IPS DF 6.9 (cell line): ENCODE measurements at places on chromosomes 7 and 10.

DNA sequence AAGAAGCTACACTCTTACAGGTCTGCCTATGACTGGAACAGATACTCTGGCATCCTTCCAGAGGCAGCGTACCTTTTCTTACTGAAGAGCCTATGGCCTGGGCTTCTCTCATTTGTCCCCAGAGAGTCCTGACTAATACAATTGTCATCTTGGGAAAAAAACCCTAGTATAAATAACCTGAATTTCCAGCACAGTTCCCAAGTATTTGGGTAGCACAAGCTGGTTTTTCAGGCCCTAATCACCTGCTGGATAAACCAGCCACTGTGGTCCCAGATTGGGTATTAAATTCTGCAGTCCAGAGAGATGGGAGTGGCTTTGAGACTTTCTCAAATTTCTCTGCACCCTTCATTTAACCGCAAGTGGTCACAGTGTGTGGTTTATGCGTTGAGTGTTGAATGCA lies 186.8 kb upstream of the NEBL start:
- DNase-seq, result no peak

DNA sequence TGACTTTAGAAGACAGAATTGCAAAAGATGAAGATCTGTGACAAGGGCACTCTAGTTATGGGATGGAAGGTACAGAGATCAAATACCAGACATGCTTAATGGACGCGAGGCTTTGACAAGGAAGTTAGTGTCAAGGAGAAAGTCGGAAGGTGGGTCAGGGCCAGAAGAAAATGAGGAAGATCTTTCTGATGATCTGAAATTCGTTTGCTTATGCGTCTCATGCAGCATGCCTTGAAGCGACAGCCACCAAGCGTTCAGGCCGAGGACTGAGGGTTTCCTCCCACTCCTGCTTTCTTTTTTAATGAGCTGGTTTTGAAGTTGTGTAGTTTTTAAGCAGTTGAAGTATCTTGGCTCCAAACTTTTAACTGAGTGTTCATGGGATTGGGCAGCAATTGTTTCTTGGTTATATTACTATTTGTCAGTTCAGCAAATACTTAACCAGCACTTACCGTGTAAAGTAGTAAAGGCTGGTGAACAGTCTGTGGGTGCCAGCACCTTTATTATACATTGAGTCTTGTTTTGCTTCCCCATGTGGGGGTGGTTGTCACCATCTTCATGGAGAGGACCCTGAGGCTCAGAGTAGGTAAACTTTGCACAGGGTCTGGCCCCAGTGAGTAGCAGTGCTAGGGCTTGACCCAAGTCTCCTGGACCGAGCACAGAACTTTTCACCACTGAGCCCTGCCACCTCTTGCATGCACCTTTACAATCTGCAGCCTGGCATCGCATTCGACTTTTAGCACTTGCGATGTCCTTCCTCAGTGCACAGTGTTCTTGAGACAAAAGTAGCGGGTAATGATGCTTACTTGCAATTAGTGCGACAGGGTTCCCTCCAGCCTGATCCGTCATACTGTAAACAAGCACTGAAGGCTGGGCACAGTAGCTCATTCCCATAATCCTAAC lies 14.3 kb upstream of the BHLHA15 start:
- DNase-seq, result no peak

- DNase-seq, result no peak
These were observed 96.6 kb upstream of the GPR26 start for GRCh38 chr10:123569436-123570035.

DNA sequence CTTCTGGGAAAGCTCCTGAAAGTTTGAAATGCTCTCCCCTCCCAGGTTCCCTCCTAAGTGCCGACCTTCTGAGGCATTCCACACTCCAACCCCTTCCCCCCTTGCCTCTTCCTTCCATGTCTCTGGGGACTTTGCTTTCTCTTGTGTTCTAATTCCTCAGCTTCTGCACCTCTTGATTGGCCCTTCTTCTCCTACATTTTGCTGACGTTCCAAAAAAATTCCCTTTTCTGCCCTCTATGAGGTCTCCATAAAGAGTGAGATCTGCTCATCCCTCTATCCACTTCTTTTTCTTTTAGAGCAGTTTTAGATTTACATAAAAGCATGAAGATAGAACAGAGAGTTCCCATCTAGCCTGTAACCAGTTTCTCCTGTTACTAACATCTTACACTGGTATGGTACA lies 22.3 kb downstream of the FOXI2 start:
- no peak for DNase-seq

DNA sequence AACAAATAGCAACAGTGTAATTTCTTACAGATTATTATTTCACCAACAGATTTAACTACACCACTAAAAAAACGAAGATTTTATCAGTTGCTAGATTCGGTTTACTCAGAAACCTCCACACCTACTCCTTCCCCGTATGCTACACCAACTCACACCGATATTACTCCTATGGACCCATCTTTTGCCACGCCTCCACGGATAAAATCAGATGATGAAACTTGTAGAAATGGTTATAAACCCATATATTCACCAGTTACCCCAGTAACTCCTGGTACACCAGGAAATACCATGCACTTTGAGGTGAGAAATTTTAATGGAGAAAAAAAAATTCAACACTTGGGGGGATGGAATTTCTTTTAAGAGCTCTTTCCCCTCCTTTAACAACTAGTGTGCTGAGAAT lies 92.5 kb downstream of the KMT2E start:
- DNase-seq, result no peak

DNA sequence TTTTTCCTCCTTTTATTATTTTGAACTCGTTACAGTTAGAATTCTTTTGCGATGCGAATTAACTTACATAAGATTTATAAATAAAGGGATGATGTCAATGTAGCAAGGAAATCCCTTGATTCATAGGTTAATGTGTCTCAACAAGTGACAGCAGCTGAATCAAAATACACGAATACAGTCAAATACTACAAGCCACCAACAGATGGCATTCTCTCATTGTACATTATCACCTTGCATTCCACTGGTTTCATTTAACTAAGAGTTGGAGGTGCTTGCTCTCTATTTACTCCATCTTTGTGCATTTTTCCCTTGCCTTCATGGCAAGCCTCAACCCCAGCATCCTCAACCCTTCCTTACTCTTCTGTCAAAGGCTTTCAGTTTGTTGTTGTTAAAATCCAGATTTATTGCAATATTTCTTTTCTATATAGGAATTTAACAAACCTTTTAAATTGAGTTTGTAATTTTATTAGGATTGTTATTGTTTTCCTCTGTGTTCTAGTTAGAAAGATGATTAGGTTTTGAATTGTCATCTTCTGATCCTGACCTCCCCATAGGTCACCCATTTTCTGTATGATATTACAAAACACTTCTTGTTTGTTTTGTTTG lies 78.3 kb downstream of the SLC25A40 start:
- DNase-seq, result peak; percentile 31

- no peak for DNase-seq
These were observed 186.0 kb upstream of the AKR1E2 start for GRCh38 chr10:4639960-4640359.

- no peak for DNase-seq
These were observed 15.0 kb downstream of the RPA3 start for GRCh38 chr7:7703427-7703826.

- no peak for DNase-seq
These were observed 194.3 kb downstream of the SORCS3 start for GRCh38 chr10:104835422-104835821.

DNA sequence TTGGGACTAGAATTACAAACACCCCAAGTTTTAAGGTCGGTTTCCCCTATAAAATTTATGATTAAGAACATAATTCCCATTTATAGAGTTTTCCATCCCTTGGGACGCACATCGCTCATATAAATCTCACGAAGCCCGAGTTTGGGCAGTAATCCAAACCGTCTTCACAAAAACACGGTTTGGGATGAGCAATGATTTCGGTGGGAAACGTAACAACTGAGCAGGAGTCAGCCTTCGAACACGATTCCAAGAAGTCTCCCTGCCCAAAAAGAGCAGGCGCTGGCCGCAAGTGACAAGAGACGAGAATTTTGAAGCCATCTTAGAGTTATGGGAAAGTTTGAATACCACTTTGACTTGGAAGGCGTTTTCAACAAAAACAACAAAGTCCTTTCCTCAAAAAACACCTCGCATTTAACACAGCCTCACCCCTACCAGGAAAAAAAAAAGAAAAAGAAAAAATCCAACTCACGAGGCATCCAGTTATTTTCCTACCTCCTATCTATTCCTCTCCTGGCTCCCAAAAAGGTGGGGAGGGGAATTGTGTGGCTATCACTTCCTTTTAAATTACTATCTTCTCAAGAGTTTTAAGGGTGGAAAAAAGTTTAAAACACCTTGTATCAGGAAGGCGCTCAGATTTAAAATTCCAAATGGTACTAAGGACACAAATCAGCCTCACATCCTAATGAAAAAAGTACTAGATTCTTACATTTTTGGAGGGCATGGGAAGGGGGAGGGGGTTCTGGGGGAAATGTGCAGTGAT lies 1.6 kb downstream of the SEPHS1 start:
- no peak for DNase-seq

- DNase-seq, result no peak
These were observed 213.5 kb upstream of the ZNF32 start for GRCh38 chr10:43861966-43862751.

- no peak for DNase-seq
These were observed 105.4 kb downstream of the ITIH5 start for GRCh38 chr10:7561216-7561893.

DNA sequence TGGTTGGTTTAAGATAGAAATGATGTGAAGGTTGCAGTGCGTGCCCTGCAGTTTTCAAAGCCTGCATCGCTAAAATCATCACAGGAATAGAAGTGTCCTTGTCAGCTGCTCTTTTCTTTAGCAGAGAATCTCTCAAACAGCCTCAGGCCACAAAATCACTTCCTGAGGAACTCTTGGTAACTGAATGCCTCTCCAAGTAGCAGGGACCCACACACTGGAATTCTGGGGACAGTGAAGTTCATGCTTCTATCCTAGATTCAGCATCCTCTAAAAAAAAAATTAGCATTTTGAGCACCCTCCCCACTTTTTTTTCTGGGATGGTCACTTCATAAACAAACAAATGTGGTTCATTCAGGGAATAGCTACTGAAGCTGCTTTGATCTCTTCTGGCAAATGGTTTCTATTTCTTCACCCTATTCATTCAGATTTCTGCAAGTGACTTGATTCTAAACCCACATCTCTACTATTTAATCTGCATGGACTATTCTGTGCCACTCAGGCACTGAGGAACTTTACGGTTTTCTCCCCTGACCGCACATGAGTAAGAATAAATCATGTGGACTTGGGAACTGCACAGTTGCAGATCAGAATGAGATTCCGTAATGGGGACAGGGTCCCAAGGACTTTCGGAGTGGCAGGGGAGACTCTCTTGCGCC lies 306.9 kb downstream of the FRMD4A start:
- no peak for DNase-seq

GRCh38 chr7:76016191-76016947 lies 22.0 kb upstream of the TMEM120A start:
- DNase-seq, result no peak

DNA sequence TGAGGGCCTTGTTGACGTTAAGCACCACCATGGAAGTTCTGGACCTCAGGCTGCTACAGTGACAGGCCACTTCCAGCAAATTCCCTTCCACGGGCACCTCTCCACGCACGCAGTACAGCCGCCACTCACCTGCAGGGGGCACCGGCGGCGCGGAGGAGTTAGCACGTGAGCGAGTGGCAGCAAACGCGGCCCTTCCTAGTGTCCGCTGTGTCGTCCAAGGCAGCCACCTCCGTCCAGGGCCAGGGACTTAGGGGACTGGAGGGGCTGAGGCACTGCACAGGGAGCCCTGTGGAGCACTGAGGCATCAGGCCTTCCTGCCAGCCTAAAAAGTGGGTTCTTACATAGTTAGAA lies 164.4 kb downstream of the SVIL start:
- peak; percentile 29 for DNase-seq

DNA sequence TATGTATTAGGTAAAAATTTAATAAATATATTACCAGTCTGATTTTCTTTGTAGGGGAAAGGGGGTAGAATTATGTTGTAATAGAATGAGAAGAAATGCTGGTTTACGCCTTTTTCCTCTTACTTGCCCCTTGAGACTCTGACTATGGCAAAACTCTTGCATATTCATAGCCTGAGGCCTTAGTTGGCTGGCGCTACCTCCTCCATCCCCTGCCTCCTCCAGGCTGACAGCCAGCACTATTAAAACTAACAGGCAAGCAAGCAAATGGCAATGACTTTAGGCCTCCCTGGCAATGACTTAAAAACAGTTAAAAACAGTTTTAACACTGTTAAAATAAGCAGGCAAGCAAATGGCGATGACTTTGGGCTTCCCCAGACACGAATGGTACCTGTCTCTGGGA lies 14.4 kb downstream of the PKD2L1 start:
- no peak for DNase-seq

- DNase-seq, result no peak
These were observed 271.7 kb downstream of the TRIL start for GRCh38 chr7:28686418-28686800.

- no peak for DNase-seq
These were observed 3.6 kb downstream of the NXPH1 start for GRCh38 chr7:8436965-8437364.

- no peak for DNase-seq
These were observed 1096.9 kb upstream of the POT1 start for GRCh38 chr7:126026421-126027088.

- no peak for DNase-seq
These were observed 285.0 kb downstream of the BMPER start for GRCh38 chr7:34190299-34190698.

- DNase-seq, result no peak
These were observed 24.4 kb upstream of the ZNF273 start for GRCh38 chr7:64878684-64879083.

DNA sequence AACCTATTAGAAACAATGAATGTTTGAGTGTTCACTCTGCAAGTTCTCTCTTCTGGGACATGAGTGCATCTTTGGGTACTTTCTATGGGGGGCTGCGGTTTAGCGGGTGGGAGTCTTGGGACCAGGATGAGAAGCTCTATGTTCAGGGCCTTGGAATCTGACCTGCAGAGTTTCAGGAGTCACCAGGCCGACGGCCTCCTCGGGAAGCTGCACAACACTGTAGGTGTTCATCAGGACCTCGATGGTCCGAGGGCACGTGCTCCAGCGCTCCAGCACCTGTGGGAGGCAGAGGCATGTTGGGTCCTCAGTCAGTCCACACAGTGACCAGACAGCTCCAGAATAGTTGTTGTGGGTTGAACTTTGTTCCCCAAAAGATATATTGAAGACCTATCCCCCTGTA lies 8.9 kb upstream of the GBX1 start:
- DNase-seq, result no peak

DNA sequence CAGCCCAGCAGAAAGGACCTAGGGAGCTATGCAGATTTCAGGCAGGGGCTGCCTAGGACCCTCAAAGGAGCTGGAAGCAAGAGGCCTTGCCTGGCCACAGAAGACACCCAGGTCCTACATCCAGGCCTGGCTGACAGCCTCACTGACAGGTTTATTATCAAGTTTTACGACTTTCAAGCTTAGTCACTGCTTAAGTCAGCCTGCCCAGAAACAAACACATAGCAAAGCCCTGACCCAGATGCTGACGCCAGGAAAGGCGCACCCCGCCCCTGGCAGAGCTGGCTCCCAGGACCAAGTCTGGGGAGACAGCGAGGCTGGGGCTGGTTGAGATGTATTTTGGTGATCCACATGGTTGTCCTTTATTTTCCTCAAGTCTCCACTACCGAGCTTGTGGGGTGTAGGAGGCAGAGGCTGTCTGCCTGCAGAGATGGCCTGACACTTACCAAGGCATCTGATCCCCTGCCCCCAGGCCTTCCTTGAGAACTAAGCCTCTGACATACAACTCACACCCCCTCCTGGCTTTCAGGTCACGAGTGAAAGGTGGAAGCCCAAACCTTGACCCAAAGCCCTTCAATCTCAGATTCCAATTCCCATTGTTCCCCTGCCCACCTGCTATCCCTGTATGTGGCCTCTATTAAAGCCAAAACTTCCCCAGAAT lies 80.7 kb upstream of the EMX2 start:
- no peak for DNase-seq
